ENCODE measurements at places on chromosomes 3 and 15.

DNA sequence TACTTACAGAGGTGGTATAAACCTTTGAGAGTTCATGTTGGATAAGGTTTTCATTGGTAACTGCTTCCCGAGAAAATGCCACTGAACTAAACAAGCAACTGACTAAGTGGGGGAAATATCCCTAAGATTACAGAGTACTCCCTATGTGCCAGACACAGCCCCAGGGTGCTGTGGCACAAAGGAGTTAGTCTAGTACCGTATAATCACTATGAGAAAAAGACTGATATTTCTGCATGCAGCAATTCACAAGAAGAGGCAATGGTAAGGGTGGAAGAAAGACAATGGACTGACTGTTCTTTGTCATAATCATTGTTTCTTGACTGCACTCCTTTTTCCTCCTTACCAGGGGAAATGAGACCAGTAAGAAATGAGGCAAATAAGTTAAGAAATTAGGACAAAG, 20.0 kb upstream of the SLC25A26 start:
- no peak for DNase-seq

GRCh38 chr3:197883541-197883940, 66.4 kb upstream of the RPL35A start:
- DNase-seq = no peak

GRCh38 chr3:176741664-176742047, 455.6 kb downstream of the TBL1XR1 start:
- no peak for DNase-seq

DNA sequence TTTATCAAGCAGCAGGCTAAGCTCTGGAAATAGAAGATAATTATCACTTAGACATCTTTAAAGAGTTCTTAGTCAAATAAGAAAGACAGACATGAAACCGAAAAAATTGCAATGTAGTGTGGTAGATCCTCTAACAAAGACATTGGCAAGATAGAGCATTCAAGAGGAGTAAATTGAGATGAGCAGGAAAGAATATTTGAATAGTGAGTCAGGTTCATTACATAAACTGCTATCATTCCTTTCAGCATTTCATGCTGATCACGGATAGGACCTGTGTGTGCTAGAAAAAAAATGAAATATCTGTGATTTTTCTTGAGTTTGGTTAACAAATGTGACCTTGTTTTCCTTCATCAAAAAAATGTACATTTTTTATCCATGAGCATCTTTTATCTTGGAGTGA, 460.9 kb downstream of the OTOL1 start:
- DNase-seq = no peak

- no peak for DNase-seq
Measured at GRCh38 chr3:18234717-18235335, 190.3 kb downstream of the SATB1 start.

GRCh38 chr3:173886-174285, 22.7 kb upstream of the CHL1 start:
- no peak for DNase-seq

DNA sequence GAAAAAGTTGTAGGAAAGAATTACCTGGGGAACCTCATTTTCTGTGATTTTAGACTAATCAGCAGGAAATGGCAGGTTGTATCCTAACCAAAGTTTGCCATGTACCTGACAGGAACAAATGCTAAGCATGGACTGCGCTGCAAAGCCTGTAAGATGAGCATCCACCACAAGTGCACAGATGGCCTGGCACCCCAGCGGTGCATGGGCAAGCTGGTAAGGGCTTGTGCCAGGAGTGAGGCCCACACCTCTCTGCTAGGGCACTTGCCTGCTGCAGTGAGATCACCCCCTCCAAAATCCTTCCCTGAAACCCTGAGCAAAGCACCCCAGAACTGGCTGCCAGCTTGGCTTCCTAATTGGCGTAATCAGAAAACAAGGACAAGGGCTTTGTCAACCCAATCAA, 102.6 kb downstream of the STAC start:
- no peak for DNase-seq

DNA sequence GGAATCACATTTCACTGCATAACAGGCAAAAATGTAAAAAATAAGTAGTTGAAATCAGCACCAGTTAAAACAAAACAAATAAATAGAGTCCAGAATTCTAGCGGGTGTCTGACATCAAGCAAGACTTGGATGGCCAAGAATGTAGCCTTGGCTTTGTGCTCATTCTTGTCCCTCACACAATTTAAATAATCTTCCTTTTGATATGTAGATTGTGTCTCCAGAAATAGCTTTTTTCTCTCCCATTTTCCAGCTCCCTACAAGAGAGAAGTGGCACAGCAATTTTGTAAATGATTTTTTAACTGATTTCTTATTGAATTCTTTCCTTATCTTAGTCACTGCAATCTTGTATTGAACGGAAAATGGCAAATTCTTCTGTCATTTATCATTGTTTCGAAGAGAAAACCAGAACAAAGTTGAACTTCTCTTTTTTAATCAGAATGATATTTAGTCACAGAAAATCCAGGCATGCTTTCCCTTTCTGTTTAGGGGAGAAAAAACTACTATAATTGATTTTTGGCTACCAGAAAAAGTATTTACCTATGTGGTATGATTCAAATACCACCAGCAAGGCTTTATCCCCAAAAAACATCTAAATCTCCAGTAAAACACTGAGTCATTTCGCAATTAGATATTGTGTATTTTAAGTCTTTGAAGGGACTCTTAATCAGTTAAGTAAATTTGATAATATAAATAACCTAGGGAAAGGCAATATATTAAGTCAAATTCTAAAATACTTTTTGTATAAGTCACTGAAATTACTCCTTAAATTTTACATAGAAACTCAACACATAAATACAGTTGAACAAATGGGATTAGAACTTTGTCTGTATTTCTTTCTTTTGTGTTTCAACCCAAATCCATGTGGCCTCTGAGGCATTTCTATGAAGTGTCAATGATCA, 481.7 kb downstream of the GBE1 start:
- DNase-seq = no peak

GRCh38 chr3:64157150-64158035, 67.9 kb downstream of the PRICKLE2 start:
- no peak for DNase-seq

DNA sequence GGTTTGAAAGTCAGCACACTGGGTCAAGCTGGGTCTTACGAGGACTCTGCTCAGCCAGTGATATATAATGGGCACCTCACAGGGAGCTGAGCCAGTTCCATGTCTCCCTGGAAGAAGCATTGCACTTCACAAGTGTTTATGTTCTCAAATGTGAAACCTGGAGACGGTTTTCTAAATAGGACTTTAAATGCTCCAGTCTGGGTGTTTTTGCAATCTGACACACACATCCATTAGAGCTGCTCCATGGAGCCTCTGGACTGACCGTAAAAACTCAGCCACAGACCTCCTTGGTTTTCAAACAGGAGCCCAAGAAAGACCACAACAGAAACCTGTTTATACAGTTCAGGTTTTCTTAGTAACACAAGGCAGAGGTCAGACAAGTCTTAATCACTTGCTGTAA, 201.3 kb upstream of the LRIG1 start:
- no peak for DNase-seq

- no peak for DNase-seq
Measured at GRCh38 chr15:71465131-71465955, 345.0 kb upstream of the NR2E3 start.

- no peak for DNase-seq
Measured at GRCh38 chr3:168884353-168884903, 779.1 kb downstream of the MECOM start.

GRCh38 chr15:87549296-87549695, 707.2 kb downstream of the NTRK3 start:
- DNase-seq = no peak

DNA sequence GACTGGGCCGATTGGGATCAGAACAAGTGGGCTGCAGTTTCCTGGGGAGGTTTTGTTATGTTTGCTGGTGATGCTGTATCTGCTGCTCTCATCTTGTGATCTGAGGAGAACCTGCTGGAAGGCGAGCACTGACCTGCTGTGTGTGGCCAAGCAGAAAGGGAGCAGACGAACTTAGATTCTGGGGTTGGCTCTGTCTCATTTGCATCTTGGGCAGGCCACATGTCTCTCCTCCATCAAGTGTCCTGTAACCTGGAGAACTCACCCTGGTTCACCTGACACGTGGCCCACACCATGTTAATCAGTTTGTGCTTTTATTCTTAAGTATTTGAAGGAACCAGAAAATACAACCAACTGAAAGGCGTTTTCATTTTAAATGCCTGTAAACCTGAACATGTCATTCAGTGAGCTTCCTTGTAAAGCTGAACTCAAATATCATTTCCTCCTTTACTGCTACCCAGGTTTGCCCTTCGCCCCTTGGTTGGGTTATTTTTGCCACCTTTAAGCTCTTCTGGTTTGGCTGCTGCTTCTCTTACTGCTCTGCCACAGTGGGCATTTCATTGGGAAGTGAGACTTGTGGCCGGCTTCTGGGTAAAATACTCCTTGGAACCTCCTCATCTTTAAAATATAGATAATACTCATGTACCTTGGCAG, 33.5 kb upstream of the TRAK1 start:
- no peak for DNase-seq

DNA sequence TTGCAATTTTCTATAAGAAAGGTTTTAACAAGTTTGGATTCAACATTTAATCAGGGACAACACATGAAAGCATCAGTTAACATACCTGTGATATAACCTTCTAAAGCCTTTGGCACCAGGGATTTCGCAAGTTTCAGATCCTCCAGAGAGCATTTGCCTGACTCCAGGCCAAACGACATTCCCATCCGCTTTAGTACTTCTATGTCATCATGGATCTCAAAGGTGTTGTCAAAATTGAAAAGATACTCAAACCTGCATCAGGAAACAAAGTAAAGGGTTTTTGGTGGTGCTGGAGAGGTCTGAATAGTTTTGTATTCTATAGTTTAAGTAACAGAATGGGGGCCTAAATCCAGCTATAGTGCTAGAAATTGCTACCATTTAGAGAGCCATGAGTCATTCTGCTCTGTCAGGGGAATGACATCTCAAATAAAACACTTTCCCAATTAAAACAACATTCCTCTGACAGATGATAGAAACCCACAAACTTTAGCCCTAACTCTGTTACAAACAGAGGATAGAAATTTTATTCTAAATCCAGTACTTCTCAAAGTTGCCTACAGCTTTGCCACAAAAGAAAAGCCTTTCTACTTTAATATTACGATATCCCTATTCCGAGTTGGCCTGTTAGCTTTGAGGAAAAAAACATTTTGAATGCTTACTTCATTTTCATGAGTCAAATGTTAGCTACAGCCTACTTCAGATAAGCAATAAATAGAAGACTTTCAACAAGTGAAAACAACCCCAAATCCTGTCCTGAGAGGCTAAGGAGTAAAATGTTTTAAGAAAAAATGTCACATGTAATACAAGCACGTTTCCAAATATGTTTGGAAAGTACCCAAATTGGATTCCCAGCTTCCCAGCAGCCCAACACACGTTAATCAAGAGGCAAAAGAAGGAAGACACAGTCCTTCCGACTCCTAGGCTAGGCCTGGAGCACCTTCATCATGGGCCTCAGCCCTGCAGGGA, 83.4 kb downstream of the ATP1B3 start:
- no peak for DNase-seq

DNA sequence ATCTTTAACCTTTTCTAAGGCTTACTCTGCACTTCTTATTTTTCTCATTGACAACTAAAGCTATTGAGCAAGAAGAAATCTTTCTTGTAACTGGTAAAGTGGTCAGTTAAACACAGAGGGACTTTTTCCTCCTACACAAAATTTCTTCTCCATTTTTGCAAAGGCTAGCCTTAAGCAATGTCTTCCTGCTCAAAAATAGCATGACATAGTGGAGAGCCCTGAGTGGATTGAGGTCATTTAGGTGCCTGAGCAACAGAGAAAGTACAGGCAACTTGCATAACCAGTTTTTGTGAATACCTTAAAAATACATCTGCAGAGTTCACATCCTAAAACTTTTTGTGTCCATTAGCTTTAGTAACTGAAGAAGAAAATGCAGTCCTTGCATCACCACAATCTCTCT, 144.7 kb upstream of the TTC14 start:
- no peak for DNase-seq

DNA sequence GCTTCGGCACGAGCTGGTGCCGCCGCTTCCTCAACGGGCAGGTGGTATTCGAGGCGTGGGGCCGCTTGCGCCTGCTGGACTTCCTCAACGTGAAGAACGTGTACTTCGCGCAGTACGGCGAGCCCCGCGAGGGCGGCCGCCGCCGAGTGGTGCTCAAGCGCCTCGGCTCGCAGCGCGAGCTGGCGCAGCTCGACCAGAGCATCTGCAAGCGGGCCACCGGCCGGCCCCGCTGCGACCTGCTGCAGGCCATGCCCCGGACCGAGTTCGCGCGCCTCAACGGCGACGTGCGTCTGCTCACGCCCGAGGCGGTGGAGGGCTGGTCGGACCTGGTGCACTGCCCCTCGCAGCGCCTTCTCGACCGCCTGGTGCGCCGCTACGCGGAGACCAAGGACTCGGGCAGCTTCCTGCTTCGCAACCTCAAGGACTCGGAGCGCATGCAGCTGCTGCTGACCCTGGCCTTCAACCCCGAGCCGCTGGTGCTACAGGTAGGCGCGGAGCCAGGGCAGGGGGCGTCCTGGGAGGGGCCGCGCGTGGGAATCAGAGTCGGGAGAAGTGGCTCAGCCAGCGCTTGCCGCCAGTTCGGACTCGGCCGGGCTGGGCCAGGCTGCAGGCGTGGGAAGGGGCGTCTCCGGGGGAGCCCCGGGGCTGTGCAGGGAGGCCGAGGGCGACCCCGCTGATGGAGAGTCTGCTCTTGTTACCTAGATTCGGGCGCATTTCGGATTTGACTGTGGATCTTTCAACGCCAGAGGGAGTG, 1.1 kb downstream of the DIPK2A start:
- DNase-seq = peak; percentile 69

- no peak for DNase-seq
Measured at GRCh38 chr3:13880811-13881156, 913 bp upstream of the WNT7A start.

DNA sequence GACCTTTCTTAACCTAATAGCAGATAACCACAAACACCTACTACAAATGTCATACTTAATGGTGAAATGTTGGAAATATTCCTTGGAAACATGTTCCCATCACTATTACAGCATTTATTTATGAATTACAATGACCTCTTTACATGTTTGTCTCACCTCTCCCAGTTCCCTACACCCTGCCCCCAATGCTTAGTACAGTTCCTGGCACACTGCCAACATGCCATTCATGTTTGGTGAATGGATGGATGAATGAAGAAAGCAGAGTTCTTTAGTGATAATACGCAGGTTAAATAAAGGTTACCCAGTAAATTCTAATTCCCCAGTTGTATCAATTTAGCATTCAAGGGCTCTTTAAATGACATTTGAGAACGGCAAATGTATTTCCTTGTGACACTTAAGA, 259.9 kb upstream of the ATP11B start:
- no peak for DNase-seq

DNA sequence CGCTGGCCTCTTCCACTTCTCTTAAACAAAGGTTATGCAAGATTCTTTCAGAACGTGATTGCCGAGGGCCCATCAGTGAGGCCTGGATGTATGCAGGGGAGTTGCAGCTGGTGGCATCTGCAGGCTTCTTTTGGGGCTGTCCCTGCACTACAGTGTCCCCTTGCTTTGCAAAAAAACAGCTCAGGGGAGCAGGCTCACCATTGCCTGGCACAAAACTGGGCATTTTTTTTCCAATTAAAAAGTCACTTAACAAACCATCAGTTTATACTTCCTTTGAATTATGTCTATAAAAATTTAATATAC, 148.6 kb downstream of the ATP10A start:
- DNase-seq = no peak

GRCh38 chr3:42290966-42291714, 25.2 kb upstream of the CCK start:
- no peak for DNase-seq

- DNase-seq = no peak
Measured at GRCh38 chr3:177977381-177978158, 558.7 kb upstream of the KCNMB2 start.
